ENCODE measurements at places on chromosomes 3 and 15. TPM values are rescaled to one million over a fixed set of nuclear protein-coding genes. Genes with fewer than 3 reads are reported as not detected.

GRCh38 chr3:14634763-14635400 is 16.7 kb upstream of the CCDC174 start:
- H3K27ac ChIP-seq = no peak overlapping the region
- no peaks in the 10 kb centered on the region for H3K36me3 ChIP-seq

DNA sequence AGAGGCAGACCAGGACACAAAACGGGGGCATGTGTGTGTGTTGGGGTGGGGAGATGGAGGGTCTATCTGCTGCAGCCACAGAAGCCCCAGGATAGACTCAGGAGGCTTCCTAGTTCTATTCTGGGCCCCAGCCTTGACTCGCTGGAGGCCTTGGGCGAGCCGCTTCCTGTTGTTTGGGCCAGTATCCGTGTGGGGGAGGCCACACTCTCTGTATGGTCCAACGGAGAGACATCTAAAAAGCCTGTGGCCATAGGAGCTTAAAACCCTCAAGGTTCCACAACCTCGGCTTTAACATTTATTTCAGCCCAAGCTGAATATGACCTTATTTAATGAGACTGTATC is 32.8 kb downstream of the POC1A start:
- no peaks in the 10 kb centered on the region for H3K36me3 ChIP-seq
- peak; percentile 52 for DNase-seq
- H3K27me3 ChIP-seq = no peaks in the 10 kb centered on the region
- H3K4me3 ChIP-seq = no peak overlapping the region
- peaks cover 15% of the 10 kb centered on the region for H3K4me1 ChIP-seq
- H3K27ac ChIP-seq = peak overlapping the region; percentile 85

DNA sequence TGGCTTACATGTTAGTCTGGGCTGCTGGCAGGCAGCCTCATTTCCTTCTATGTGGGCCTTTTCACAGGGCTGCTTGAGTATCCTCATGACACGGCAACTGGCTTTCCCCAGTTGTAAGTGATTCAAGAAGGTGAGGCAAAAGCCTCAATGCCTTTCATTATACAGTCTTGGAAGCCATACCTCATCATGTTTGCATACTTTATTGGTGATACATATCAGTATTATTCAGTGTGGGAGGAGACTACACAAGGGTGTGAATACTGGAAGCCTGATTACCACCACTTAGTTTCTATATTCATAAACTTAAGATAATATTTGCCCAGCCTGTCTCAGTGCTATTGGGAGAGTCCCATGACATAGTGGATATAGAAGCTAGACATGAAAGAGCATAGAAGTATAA is 346.8 kb downstream of the SOX2 start:
- H3K4me1 ChIP-seq = no peaks in the 10 kb centered on the region
- H3K27me3 ChIP-seq = no peaks in the 10 kb centered on the region
- no peaks in the 10 kb centered on the region for H3K36me3 ChIP-seq

- DNase-seq = no peak
- H3K4me3 ChIP-seq = no peak overlapping the region
- no peaks in the 10 kb centered on the region for H3K36me3 ChIP-seq
- H3K27me3 ChIP-seq = no peaks in the 10 kb centered on the region
- H3K27ac ChIP-seq = no peak overlapping the region
- no peaks in the 10 kb centered on the region for H3K4me1 ChIP-seq
Measured at GRCh38 chr15:39869858-39870515, 50.1 kb downstream of the GPR176 start.

DNA sequence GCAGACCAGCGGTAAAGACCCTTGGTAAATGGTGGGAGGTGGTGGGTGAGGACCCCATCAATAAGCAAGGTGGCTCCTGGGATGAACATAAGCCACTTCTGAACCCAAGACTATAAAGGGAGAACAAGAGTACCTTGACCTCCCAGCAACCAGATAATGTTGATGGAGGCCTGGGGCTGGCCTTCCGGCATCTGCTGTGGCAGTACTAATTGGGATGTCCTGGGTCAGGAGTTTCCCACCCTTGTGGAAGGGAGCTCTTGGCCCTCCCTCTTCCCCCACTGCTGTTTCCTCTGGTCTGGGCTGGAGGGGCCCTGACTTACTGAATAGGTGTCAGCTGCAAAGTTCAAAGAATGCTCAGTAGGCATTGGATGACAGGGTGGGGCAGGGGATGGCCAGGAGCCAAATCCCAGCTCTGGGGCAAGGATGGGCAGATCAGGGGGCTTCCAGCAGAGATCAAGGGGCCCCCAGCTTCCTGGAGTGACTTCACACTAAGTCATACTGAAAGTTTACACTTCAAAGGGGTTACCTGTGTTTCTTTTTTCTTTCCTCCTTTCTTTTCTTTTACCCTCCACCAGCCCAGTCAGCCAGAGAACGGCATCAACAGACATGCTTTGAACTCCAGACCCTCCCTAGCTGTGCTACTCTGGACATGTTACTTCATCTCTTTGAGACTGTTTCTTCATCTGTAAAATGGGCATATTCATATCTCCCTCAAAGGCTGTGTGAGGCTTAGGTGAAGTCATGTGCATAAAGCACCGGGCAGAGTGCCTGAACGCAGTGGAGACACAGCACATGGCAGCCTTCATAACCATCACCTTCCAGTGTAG is 1.5 kb downstream of the RBP1 start:
- H3K36me3 ChIP-seq = no peaks in the 10 kb centered on the region
- peaks cover 78% of the 10 kb centered on the region for H3K4me1 ChIP-seq
- DNase-seq = no peak
- no peak overlapping the region for H3K4me3 ChIP-seq

- H3K27me3 ChIP-seq = no peaks in the 10 kb centered on the region
- H3K4me1 ChIP-seq = peaks cover 34% of the 10 kb centered on the region
- DNase-seq = peak; percentile 86
- H3K36me3 ChIP-seq = peaks cover 27% of the 10 kb centered on the region
- H3K4me3 ChIP-seq = peak within 1 kb of the TSS; percentile 94
Measured at GRCh38 chr15:42548249-42549031, at the start of the genes HAUS2 and LRRC57. TSS of gene HAUS2 (plus strand) at chr15:42548838. CDS start at chr15:42548873, 35 bp downstream. TSS of gene LRRC57 (minus strand) at chr15:42548793. CDS start at chr15:42548434, 359 bp downstream.

DNA sequence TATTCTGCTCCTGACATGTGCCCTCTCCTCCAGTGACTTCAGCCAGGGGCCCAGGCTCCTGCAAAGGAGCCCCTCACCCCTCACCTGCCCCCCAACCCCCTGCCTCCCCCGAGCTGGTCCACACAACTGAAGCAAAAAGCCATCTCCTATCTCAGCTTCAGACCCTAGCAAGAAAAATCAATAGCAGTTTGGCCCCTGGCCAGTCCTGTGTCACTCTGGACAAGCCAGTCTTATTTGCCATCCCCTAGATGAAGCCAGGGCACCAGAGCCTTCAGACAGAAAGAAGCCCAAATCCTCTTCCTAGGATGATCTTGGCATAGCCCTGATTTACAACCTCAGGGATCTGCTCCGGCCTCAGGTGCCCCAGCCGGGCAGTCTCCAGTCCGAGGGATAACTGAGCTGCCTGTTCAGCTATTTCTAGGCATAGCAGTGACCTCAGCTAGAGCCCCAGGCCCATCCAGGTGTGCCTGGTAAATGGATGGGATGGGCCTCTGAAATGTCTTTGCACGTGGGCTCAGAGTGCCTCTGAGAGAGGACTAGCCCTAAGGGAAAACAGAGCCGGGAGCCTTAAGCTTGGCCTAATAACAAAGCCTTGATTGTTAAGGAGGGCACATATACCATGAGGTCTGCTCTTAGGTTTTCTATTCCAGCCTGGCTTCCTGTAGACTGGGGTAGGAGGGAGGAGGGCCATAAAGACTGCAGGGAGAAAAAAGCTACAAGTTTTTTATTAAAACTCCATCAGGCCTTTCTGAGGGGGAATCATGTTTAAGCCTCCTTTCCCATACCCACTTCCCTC is 242.0 kb downstream of the SHQ1 start:
- no peaks in the 10 kb centered on the region for H3K27me3 ChIP-seq
- H3K4me3 ChIP-seq = no peak overlapping the region
- DNase-seq = no peak
- H3K36me3 ChIP-seq = no peaks in the 10 kb centered on the region
- no peaks in the 10 kb centered on the region for H3K4me1 ChIP-seq

- no peaks in the 10 kb centered on the region for H3K27me3 ChIP-seq
- no peak overlapping the region for H3K27ac ChIP-seq
- H3K4me1 ChIP-seq = no peaks in the 10 kb centered on the region
- no peak for DNase-seq
- no peaks in the 10 kb centered on the region for H3K36me3 ChIP-seq
Measured at GRCh38 chr15:53266176-53266575, 476.0 kb upstream of the ONECUT1 start.

- H3K27ac ChIP-seq = no peak overlapping the region
- H3K4me3 ChIP-seq = no peak overlapping the region
- no peaks in the 10 kb centered on the region for H3K27me3 ChIP-seq
- no peak for DNase-seq
Measured at GRCh38 chr3:29203851-29204250, 77.0 kb upstream of the RBMS3 start.

GRCh38 chr3:159624616-159625015 is 364.0 kb upstream of the IL12A start:
- H3K4me3 ChIP-seq = no peak overlapping the region
- H3K27me3 ChIP-seq = no peaks in the 10 kb centered on the region
- no peak overlapping the region for H3K27ac ChIP-seq

- H3K36me3 ChIP-seq = peaks cover 33% of the 10 kb centered on the region
- H3K27ac ChIP-seq = peak overlapping the region; percentile 48
- peak; percentile 75 for DNase-seq
- H3K4me3 ChIP-seq = no peak overlapping the region
- H3K4me1 ChIP-seq = no peaks in the 10 kb centered on the region
- H3K27me3 ChIP-seq = no peaks in the 10 kb centered on the region
Measured at GRCh38 chr3:172332256-172333041, 115.8 kb downstream of the GHSR start.

DNA sequence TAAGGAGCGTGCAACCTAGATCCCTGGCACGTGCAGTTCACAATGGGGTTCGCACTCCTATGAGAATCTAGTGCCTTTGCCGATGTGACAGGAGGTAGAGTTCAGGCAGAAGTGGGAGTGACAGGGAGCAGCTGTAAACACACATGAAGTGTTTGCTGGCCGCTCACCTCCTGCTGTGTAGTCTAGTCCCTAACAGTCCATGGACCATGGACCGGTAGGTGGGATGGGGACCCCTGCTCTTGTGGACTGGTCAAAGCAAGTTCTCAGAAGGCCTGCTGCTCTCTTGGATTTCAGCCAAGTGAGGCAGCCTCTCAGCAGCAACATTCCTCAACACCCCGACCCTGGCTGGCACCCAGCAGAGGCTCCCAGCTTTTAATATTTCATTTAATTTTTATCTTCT is 58.2 kb upstream of the SNRPA1 start:
- H3K4me3 ChIP-seq = no peak overlapping the region
- H3K36me3 ChIP-seq = no peaks in the 10 kb centered on the region
- no peak for DNase-seq

GRCh38 chr3:87120881-87121280 is 106.2 kb upstream of the CHMP2B start:
- H3K4me1 ChIP-seq = no peaks in the 10 kb centered on the region
- H3K27me3 ChIP-seq = no peaks in the 10 kb centered on the region
- no peaks in the 10 kb centered on the region for H3K36me3 ChIP-seq
- H3K4me3 ChIP-seq = no peak overlapping the region

GRCh38 chr15:75723171-75723846 is 10.7 kb upstream of the CSPG4 start:
- no peaks in the 10 kb centered on the region for H3K36me3 ChIP-seq
- peak overlapping the region; percentile 73 for H3K27ac ChIP-seq
- H3K4me3 ChIP-seq = no peak overlapping the region

DNA sequence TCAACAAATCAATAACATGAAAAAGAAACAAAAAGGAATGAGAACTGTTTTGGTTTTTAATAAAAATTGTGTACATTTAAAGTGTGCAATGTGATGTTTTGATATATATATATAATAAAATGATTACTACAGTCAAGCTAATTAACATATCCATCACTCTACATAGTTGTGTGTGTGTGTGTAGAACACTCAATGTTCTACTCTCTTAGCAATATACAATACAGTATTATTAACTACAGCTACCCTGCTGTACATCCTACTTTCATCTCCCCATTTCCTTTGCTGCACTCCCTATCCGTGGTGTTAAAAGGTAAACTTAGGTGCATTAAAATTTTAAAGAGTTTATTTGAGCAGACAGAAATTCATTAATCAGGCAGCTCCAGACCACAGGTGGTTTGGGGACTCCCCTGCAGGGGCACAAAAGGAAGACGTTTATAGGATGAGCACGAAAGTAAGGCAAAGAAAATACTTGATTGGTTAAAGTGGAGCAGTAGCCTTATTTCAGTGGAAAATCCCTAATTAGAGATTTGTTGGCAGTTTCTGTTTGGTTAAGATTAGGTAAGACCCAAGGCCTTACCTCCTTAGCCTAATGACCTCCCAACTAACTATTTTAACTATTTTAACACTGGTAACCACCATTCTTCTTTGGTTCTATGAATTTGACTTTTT is 61.8 kb upstream of the SNRK start:
- no peaks in the 10 kb centered on the region for H3K4me1 ChIP-seq
- H3K36me3 ChIP-seq = no peaks in the 10 kb centered on the region
- DNase-seq = no peak
- H3K27ac ChIP-seq = no peak overlapping the region
- H3K4me3 ChIP-seq = no peak overlapping the region

DNA sequence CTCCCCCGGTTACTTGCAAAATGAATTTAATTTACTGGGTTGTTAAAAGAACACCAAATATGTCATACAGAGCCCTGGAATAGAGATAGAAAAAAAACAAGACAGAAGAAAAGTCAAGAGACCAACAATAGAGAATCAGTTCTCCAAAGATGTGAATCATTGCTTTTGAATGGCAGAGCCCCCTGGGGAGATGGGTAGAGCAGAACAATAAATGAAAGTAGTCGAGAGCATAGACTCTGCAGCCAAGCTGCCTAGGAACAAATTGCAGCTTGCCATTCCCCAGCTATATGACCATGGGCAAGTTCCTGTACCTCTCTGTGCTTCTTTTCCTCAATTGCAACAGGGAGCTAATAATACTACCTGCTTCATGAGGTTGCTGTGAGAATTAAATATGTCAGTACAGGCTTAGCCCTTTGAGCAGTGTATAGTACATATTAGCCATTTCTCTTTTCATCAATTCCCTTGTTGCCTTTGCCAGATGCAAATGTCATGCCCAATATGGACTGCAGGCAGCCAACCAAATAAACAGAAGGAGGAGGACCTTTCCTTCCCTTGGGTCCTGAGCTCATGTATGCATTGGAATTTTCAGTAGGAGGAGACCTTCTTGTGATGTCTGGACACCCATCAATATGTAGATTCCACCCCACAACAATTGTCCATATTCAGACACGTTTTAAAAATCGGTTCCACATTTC is 25.0 kb upstream of the BFSP2 start:
- H3K36me3 ChIP-seq = no peaks in the 10 kb centered on the region
- no peak overlapping the region for H3K27ac ChIP-seq
- H3K27me3 ChIP-seq = no peaks in the 10 kb centered on the region
- H3K4me3 ChIP-seq = no peak overlapping the region
- no peak for DNase-seq

DNA sequence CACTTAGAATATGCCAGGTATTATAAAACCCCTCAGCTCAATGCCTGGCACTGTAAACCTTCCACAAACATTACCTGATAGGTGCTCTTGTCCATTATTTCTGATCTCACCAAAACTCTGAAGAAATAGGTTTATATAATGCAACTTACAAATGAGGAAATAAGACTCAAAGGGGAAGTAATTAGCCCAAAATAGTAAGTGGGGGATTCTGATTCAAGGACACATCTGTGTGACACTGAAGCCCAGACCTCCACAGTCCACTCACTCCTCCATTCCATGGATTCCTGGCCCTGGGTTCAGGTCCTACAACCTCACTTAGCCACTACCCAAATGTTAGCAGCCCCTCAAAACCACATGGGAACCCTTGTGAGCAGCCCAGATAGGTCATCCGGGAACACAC is 49.9 kb downstream of the TRANK1 start:
- peaks cover 27% of the 10 kb centered on the region for H3K4me1 ChIP-seq
- no peak overlapping the region for H3K4me3 ChIP-seq
- no peak overlapping the region for H3K27ac ChIP-seq
- no peak for DNase-seq

Gene HTR3E
- not detected for total RNA-seq

Gene SOX14
- not detected for total RNA-seq

Gene SLC2A2
- total RNA-seq = not detected

Gene CDCP1
- 0.15 TPM for total RNA-seq

Gene GPR87
- not detected for total RNA-seq

Data from heart right ventricle (tissue), 16 donors.